Astrocyte of the hippocampus (primary cell): ENCODE measurements at places on chromosomes 6 and 20.

- no peak for DNase-seq
Measured at GRCh38 chr20:4656491-4656890, 65.2 kb upstream of the PRND start.

GRCh38 chr6:16868968-16869367 is 107.7 kb upstream of the ATXN1 start:
- DNase-seq, result peak; percentile 14

DNA sequence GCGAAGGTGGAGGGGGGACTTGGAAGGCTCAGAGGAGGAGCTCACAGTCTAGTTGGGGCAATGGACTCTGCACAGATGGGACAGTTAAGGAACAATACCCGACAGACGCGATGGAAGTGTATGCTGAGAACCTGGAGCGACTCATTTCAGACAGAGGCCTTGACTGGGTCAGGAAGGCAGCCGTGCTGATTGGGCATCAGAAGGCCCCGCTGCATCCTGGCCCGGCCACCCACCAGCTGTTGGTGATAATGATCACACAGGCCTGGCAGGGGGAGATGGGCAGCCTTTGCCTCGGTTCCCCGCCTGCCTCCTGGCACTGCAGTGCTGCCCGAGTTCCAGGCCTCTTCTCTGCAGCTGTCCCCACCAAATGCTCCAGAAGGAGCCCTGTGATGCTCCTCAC is 62.4 kb downstream of the MDGA1 start:
- no peak for DNase-seq

DNA sequence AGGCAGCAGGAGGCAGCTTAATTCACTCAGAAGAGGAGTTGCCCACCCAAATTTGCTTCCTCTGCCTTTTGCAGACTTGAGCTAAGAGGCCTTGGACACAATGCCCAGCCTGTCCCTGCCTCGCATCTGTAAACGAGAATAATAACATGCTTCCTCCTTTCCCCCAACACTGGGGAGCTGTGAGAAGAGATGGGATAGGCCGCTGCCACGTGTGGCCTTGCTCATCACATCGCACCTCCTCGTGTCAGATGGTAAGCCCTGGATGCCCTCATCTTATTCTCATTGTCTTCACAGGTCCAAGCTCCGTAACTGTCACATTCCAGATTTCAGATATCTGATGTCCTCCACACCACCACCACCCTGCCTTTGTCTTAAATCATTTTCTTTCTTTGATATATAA is 13.1 kb upstream of the TUBB2B start:
- DNase-seq, result no peak

DNA sequence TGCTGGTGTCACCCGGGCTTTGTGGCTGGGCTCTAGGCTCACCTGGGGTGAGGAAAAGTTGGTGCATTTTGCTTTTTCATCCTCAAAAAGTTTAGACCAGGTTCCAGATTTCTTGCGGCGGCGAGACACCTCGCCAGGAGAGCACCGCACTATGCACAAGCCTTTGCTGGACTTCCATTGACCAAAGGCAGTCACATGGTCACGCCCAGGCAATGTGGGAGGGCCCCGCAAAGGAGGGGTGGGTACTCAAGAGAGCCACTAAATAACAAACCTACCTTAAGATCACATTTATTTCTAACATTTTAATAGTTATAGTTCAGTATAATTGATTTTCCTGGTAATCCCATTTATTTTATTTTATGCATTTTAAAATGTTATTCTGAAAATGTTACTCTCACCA is 3.0 kb upstream of the KIF16B start:
- no peak for DNase-seq

GRCh38 chr6:48505621-48506020 is 394.6 kb upstream of the PTCHD4 start:
- DNase-seq, result no peak

- DNase-seq, result no peak
Measured at GRCh38 chr20:63529861-63530787, 7.1 kb downstream of the PTK6 start.

DNA sequence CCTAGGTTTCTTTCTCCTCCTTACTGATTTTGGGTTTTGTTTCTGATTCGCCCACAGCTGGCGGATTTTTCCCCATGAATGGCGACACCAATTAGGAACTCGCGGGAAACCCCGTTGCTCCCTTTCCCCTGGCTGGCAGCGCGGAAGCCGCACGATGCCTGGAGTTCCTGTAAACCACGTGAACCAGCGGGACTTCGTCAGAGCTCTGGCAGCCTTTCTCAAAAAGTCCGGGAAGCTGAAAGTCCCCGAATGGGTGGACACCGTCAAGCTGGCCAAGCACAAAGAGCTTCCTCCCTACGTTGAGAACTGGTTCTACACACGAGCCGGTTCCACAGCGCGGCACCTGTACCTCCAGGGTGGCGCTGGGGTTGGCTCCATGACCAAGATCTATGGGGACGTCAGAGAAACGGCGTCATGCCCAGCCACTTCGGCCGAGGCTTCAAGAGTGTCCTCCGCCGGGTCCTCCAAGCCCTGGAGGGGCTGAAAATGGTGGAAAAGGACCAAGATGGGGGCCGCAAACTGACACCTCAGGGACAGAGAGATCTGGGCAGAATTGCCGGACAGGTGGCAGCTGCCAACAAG is 3.2 kb upstream of the SEC23B start:
- DNase-seq, result no peak

DNA sequence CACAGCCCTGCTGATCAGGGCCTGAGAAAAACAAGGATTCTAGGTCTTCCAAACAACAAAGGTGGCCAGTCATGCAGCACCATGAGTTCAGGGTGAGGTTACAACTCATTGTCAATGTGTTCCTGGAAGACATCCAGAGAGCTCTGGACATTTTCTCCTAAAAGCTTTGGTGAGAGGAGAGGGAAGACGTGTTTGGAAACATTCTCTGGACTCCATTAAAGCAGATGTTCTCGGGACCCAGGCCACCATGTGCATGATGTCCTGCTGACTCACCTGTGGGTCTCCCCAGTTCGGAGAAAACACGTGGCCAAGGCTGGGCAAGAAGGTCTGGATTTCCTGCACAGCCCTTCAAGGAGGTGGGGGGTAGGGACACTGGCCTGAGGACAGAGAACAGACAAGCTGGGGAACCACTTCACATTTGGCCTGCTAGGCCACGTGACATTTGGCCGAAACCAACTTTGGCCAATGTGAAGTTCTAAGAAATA is 61.6 kb downstream of the KCNB1 start:
- peak; percentile 37 for DNase-seq

DNA sequence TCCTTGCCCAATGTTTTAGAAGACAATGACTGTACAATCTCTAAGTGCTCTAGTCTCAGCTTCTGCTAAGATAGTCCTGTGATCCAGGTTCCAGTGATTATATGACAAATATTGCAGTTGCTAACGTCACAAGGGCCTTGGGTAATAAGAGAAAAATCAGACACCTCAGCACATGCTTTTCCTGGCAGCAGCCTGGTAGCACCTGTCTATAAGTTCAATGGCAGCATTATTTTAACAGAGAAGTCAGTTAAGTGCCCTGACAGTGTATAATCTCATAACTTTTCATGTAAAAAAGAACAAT is 121.3 kb upstream of the BCLAF1 start:
- no peak for DNase-seq

GRCh38 chr6:137581019-137581707 is 87.0 kb upstream of the OLIG3 start:
- DNase-seq, result no peak

GRCh38 chr6:33172688-33173534 is 19.4 kb downstream of the COL11A2 start:
- peak; percentile 66 for DNase-seq

- no peak for DNase-seq
Measured at GRCh38 chr20:17273717-17274116, 46.9 kb downstream of the PCSK2 start.
